ENCODE measurements at places on chromosomes 12 and 14. TPM values are rescaled to one million over a fixed set of nuclear protein-coding genes. Genes with fewer than 3 reads are reported as not detected.

DNA sequence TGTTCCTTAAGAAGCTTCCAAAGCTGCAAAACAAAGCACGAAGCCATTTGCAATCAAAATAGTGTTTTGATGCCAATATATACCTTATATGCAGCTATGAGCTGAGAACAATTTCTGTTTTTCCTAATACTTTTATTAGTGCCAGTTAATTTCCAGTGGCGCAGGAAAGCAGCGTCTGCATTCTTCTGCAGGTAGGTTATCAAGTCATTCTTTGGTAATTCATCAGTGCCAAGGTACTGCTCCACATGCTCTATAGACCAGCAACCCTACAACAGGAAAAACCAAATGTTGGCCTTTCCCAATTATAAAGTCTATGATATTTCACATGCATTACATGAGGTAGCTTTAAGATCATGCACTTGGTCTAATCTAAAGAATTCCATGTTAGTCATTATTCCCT lies 87.6 kb upstream of the STRN3 start:
- no peak overlapping the region for H3K4me3 ChIP-seq
- H3K4me1 ChIP-seq = no peaks in the 10 kb centered on the region
- no peak overlapping the region for H3K27ac ChIP-seq
- peaks cover 100% of the 10 kb centered on the region for H3K36me3 ChIP-seq

DNA sequence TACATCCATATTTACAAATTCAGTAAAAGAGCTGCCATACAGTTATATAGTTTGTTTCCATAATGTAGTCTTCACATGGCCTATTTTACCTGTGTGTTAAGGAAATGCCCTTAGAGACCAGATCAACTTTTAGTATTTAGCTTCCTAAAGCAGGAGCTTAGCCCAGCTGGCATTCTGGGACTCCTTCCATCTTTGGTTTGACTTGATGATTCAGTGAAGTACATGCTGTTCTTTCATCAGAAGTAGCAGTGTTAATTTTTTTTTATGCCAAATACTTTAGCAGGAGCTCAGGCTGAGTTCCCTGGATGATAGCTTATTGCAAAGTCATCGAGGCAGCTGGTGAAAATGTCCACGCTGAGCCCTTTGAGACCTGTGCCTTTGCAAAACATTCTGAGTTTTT lies 101.0 kb downstream of the FOXG1 start:
- no peak overlapping the region for H3K27ac ChIP-seq
- no peaks in the 10 kb centered on the region for H3K27me3 ChIP-seq
- no peaks in the 10 kb centered on the region for H3K36me3 ChIP-seq
- no peaks in the 10 kb centered on the region for H3K4me1 ChIP-seq

The LHX5 gene
- not detected for total RNA-seq

DNA sequence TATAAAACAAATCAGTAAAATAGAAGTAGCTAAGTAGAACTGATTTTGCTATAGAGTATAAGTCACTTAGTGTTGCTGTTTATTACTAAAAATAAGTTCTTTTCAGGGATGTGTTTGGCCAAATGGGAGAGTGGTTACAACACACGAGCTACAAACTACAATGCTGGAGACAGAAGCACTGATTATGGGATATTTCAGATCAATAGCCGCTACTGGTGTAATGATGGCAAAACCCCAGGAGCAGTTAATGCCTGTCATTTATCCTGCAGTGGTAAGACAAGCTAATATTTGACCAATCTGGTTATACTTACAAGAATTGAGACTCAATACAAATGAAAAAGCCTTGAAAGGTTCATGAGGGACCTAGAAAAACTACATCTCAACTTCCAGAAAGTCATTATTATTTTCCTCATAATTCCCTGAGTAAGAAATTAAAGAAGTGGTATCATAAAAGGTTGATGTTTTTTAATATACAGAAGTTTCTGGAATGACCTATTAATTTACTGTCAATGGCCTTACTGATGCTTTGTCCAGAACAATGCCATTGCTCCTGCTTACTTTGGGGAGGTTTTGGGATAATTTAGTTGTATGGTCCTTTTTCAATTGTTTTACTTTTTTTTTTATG lies 1.9 kb downstream of the LYZ start:
- DNase-seq = no peak
- no peaks in the 10 kb centered on the region for H3K36me3 ChIP-seq
- H3K27ac ChIP-seq = no peak overlapping the region

DNA sequence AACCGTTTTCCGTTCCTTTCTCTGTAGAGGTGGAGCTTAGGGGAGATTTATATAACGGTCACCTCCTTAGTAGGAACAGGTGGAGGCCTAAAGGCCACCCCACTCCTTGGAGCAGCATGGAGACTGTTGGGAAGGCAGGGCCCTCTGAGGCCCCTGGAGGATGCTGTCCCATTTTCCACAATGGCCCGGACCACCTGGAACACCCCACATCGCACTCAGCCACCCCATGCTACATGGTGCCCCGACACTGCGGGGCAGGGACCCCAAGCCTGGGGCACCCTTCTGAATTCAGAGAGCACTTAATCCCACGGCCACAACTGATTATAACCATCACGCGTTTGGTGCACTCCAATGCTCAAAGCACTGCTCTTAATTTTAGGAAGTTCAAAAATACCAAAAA lies 41.4 kb downstream of the C14orf132 start:
- DNase-seq = no peak
- no peaks in the 10 kb centered on the region for H3K27me3 ChIP-seq
- H3K27ac ChIP-seq = no peak overlapping the region

DNA sequence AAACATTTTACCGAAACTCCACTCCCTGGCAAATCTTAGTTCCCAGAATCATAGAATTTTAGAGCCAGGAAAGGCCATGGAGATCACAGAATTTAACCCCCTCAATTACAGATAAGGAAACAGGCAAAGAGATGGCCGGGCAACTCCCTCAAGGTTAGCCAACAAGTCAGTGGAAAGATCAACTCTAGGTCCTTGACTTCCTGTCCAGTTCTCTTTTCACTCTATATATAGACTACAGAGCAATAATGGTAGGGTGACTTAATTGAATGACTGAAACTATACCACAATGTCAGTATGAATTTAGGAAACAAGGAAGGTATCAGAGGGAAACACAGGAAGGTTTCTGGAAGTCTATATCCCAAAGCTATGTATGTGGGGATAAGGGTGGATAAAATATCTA lies 11.6 kb downstream of the OXA1L start:
- H3K27me3 ChIP-seq = no peaks in the 10 kb centered on the region
- H3K4me3 ChIP-seq = no peak overlapping the region
- H3K4me1 ChIP-seq = no peaks in the 10 kb centered on the region
- H3K27ac ChIP-seq = no peak overlapping the region
- H3K36me3 ChIP-seq = no peaks in the 10 kb centered on the region

The DDIT3 gene
- total RNA-seq = 9.1 TPM
